CD4-positive, alpha-beta T cell treated with Interleukin-17A for 1 hour (primary cell): ENCODE measurements at places on chromosomes 3 and 15.

- no peak for DNase-seq
Observed at GRCh38 chr3:107899990-107900651, 190.7 kb downstream of the CD47 start.

DNA sequence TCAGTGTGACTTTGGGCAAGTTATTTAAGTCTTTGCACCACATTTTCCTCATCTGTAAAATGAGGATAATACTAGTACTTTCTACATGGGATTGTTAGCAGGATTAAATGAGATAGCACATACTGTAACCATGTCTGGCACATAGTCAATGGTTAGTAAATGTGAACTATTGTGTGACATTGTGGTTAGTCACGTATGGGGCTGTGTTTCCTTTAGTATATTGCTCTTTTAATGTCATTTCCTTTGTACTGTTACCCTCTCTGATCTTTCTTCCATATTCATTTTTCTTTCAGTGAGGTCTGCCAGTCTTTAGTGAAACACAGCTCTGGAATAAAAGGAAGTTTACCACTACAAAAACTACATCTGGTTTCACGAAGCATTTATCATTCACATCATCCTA, 21.4 kb downstream of the OPA1 start:
- no peak for DNase-seq

GRCh38 chr3:58572013-58572633, 5.1 kb downstream of the FAM107A start:
- DNase-seq = no peak

DNA sequence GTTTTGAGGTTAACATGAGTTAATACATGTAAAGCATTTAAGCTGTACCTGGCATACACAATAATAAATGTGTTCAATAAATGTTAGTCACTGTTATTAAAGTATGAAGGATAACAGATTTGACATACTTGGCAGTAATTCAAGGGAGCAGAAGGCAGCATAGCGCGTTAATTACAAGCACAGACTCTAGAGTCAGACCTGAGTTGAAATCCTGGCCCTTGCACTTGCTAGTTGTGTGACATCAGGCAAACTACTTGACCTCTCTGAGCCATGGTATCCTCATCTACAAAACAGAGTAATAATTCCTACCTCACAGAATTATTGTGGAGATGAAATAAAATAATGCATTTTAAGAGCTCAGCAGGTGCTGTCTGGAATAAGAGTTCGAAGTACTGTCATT, 5.4 kb downstream of the IFT122 start:
- no peak for DNase-seq

DNA sequence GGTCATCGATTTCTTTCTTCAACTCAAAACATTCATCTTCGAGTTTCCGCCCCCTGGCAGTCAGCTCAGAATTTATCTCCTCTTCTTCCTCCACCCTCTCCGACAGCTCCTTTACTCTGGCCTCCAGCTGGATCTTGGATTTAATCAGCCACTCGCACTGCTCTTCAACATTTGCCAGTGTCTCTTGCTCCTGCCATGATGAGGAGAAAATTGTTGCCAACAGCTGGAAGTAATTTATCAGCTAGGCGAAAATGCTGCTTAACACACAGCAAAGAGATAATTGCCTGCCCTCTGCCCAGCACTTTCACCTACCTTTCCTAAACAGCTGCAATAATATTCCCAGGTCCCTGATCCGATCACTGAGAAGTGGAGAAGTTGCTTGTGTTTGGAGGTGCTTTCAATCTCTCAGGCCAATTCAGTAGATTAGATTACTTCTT, 69.3 kb downstream of the MYH15 start:
- DNase-seq = no peak

GRCh38 chr3:62048577-62048976, 324.8 kb downstream of the FEZF2 start:
- no peak for DNase-seq

GRCh38 chr3:185409957-185410356, 47.0 kb downstream of the MAP3K13 start:
- no peak for DNase-seq

DNA sequence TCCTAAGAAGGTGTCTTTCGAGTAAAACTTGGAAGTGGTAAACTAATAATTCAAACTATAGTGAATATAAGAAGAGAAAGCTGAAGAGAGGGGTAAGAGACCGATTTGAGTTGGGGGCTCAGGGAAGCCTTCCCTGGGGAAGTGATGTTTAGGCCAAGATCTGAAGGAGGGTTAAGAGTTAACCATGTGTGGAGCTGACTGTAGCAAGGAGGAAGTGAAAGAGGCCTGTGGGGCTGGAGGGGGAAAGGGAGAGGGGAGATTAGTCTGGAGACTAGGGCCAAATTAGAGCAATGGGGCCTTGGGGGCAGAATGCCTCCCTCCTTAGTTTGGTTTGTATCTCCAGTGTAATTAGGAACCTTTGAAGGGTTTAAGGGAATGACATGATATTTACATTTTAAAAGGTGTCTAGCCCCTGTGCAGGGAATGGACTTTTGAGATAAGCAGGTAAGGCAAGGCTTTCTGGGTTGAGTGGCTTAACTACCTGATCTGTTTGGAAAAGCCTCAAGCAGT, 2.2 kb downstream of the ZNF592 start:
- no peak for DNase-seq

DNA sequence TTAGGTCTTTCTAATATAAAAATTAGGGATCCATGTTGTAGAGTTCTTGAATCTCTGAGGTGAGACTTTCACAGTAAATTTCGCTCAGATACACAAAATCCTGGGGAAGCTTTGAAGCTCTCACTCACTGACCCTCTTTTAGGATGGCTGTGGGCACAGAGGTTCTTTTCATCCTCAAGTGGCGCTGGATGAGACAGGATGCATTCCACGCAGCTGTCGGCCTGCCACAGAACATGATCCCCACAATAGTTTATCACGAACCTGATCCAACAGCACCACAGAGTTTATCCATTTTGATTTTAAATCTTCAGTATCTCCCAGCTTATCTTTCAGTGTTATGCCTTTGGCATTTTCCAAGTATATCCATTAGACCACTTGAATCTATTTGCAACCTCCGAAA, 91.9 kb downstream of the WDR76 start:
- no peak for DNase-seq

- no peak for DNase-seq
Observed at GRCh38 chr3:153925841-153926514, 195.2 kb upstream of the ARHGEF26 start.

GRCh38 chr3:32276279-32276841, 37.9 kb downstream of the CMTM8 start:
- DNase-seq = no peak

- DNase-seq = no peak
Observed at GRCh38 chr3:29668233-29668632, 387.4 kb downstream of the RBMS3 start.

DNA sequence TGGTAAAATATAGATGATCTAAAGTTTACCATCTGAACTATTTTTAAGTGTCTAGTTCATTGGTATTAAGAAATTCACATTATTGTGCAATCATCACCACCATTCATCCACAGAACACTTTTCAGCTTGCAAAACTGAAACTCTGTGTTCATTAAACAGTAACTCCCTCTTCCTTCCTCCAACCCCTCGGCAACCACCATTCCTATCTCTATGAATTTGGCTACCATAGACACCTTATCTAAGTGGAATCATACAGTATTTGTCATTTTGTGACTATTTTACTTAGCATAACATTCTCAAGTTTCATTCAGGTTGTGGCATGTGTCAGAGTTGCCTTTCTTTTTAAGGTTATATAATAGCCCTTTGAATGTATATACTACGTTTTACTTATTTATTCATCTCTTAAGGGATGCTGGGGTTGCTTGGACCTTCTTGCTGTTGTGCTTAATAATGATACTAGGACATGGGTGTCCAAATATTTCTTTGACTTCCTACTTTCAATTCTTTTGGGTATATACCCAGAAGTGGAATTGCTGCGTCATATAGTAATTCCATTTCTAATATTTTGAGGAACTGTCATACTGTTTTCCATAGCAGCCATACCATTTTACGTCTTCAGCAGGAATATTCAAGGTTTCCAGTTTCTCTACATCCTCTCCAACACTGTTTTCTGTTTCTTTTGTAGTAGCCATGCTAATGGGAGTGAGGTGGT, 20.9 kb downstream of the KAT2B start:
- peak; percentile 41 for DNase-seq

DNA sequence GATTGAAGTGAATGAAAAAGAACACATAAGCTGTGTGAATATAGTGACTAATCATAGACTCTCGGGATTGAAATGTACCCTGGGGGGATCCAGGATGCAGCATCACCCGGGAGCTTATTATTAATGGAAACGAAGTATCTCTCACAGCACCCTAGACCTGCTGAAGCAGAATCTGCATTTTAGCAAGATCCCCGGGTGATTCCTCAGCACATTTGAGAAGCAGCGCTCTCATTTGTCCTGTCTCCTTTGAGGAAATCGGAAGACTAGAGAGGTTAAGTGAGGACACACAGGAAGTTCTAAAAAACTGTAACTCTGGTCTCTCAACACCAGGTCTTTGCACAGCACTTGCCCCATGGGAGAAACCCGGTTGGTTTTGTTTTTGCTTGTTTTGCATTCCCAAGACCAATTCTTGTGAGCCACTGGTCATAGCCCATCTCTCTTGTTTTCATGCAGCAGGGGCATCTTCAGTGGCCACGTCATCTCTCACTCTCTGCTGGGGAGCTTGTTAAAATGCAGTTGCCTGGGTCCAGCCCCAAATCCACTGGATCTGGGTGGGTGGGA, 30.2 kb downstream of the ZNF710 start:
- DNase-seq = peak; percentile 39

- DNase-seq = no peak
Observed at GRCh38 chr15:25947323-25948314, 84.5 kb upstream of the ATP10A start.

DNA sequence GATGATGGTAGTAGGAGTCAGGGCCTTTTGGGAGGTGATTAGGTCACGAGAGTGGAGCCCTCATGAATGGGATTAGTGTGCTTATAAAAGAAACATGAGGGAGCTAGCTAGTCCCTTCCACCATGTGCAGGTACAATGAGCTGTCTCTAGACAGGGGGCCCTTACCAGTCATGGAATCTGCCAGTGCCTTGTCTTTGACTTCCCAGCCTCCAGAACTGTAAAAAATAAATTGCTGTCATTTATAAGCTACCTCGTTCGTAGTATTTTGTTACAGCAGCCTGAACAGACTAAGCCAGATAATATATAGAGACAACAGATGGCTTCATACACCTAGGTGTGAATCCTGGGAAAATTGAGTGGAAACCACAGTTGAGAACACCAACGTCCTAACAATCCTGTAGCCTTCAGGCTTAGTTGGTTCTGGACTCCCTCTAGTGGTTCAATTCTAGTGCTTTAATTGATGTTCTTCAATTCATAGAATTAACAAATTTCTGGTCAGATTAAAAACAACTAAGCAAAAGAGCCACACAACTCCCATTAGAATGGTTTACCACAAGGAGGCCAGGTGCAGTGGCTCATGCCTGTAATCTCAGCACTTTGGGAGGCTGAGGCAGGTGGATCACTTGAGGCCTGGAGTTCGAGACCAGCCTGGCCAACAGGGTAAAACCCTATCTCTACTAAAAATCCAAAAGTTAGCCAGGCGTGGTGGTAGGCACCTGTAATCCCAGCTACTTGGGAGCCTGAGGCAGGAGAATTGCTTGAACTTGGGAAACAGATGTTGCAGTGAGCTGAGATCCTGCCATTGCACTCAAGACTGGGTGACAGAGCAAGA, 21.3 kb upstream of the GATM start:
- peak; percentile 66 for DNase-seq

DNA sequence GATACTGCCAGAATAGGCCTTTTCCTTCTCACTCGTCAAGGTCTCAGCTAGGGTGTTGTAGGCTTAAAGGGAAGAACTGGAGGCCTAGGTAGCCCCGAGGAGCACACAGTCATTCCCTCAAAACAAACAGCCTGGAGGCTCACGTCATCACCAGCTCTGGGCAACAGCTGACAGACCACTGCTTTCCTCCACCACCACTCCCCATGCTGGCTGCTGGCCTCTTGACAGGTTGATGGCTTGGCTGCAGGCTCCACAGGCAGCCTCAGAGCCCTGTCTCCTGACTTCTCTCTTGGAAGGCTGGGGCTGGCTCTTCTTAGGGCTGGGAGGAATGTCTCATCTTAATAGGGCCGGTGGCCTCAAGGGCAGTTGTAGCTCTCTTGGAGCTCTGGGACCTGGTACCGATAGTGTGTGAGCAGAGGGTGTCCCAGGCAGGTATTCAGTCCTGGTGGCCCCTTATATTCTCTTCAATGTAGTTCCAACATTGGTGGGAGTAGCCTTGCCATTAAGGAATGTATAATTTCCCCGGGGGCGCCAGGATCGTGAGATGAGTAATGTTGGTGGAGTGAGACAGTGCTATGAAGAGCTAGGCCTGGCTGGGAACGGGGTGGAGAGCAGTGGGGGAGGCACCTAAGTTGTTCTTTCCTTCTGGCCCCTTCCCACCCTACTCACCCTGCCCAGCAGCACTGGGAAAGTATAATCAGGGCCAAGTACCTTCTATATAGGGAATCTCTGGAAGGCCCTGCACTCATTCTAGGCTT, 6.1 kb upstream of the AP2M1 start:
- DNase-seq = no peak

DNA sequence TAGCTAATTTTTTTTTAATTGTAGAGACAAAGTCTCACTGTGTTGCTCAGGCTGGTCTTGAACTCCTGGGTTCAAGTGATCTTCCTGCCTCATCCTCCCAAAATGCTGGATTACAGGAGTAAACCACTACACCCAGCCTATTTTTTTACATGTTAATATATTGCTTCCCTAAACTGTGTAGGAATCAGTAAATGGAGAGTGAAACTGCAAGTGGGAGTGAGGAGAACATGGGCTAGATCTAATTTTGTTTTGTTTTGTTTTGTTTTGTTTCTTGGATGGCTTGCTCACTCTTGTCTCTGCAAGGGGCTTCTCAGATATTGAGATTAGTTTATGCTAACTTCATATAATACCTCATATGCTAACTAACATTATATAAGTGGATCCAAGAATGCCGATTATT, 31.5 kb downstream of the PARP15 start:
- DNase-seq = no peak

DNA sequence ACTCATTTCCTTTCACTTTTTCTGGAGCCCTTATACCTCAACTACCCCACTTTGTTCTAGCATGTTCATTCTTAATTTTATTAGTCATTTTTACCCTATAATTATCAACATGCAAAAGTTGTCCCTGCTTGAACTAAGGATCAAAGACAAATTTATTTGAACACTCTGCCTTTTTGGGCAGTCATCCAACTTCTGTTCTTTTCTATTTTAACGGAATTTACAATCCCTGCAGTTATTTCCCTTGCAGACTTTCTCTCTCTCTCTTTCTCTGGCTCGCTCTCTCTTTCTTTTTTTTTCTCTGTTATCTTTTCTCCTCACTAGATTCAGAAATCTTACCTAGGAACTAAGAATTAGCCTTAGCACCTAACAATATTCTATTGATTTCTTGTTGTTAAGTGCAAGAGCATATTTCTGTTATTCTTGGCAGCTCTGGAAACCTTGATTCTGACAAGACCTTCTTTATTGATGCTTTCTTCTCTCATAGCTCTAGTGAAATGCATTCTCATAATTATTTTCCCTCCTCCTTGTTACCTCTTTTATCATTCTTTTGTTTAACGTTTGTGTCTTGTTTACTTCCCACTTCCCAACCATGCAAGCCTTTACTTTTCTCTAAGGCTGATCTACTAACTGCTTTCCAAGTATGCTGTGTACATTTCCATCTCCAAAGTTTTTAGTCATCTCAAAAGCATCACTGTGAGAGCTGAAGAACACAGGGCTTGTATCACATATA, 951.6 kb downstream of the DIPK2A start:
- no peak for DNase-seq
